ENCODE measurements at places on chromosomes 1 and 21.

- no peak for DNase-seq
These were observed 188.9 kb downstream of the NRIP1 start for GRCh38 chr21:14875704-14876523.

- peak; percentile 37 for DNase-seq
These were observed 29.6 kb downstream of the CFAP74 start for GRCh38 chr1:1973716-1974642.

DNA sequence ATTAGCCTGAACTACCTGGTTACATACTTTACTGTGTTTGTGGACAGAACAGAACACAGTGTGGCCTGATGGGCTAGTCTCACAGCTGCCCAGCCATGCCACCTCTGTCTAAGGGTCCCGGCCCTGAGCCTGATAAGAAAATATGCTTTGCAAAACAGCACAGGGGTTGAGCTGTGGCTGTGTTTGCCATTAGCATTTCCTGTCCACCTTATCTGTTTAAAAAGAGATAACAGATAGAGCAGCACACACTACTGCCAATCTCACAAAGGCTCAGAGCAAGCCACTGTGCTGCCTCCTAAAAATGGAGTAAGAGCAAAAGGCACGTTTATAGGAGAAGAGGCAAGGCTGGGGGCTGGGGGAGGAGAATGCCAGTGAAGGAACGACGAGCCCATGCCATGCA lies 95.0 kb downstream of the SUSD4 start:
- no peak for DNase-seq

DNA sequence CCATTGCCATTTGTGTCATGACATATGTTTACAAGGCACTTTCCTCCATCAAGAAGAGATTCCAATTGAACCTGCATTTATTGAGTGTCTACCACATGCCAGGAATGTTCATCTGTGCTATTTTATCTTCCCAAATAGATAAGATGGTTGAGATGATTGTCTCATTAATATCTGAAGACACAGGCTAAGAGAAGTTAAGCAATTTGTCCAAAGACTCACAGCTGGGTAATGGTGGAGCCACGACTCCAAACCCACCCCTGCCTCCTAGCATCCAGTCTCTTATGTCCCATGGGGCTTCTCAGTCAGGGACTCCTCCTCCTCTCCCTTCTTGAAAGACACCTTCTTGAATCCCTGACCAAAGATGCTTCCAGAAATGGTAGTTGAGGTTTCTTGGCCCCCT lies 68.1 kb downstream of the STUM start:
- no peak for DNase-seq

- DNase-seq, result peak; percentile 83
These were observed 14.6 kb upstream of the MEX3A start for GRCh38 chr1:156096640-156097391.

DNA sequence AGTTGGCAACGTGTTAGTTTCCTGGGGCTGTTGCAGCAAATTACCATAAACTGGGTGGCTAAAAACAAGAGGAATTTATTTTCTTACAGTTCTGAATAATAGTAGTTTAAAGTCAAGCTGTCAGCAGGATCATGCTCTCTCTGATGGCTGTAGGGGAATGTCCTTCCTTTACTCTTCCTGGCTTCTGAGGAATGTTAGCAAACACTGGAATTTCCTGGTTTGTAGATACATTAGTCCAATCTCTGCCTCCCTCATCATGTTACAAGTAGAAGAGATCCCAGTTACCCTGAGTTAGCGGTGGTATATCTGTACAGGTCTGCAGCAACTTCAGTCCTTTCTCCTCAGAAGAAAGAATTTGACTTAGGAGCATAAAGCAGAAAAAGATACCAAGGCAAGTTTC lies 2249.1 kb downstream of the NCAM2 start:
- no peak for DNase-seq

GRCh38 chr1:92240034-92240433 lies 22.3 kb downstream of the C1orf146 start:
- no peak for DNase-seq

DNA sequence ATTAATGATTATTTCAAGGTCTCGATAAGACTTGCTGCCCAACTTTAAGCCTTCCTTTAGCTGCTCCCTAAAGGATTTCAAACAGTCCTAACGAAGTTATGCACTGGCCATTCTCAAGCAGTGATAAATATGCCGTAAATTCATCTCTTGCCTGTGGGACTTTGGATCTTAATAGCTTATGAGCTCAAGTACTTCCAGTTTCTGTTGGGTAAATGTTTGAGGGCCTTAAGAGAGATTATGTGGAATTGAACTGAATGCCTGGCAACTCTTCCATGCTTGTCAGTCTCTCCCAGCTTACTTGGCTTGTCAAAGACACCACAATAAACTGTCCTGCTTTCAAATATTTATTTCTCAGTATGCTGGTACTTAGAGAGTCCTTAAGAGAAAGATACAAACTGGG lies 3.5 kb upstream of the OR10J4 start:
- DNase-seq, result no peak

Measured in SHP77 (cell line).